ENCODE measurements at places on chromosomes 2 and 18.

- DNase-seq, result no peak
Measured at GRCh38 chr18:43936176-43936575, 658.9 kb upstream of the SYT4 start.

DNA sequence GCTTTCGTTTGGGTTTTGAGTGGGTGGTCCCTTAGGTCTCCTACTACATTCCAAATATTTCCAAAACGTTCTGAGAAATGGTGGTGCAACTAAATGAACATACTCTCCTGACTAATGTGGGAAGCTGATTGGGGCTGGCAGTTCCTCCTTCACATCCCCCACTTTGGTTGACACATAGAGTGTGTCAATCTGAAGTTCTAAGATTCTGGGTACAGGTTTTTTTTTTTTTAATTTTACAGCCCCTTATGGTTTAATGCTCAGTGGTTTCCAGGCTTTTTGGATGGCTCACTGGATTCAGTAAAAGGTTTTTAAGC is 58.4 kb upstream of the ITGB6 start:
- DNase-seq, result no peak

DNA sequence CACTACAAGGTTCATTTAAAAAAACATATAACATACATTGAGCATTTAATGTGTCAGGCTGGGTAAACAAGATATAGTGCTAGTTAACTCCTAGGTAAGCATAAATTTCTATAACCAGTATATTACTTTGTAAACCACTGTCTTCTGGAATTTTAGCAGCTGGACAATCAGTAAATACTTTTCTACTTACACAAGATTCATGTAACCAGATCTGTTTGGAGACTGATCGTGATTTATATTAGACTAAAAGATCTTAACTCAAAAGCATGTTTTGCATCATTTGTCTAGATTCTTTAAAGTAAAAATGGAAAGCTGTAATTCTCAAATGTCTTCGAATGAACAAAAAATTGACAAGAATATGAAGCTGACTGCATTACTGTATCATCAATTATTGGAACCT is 941 bp upstream of the SGO2 start:
- DNase-seq, result no peak

DNA sequence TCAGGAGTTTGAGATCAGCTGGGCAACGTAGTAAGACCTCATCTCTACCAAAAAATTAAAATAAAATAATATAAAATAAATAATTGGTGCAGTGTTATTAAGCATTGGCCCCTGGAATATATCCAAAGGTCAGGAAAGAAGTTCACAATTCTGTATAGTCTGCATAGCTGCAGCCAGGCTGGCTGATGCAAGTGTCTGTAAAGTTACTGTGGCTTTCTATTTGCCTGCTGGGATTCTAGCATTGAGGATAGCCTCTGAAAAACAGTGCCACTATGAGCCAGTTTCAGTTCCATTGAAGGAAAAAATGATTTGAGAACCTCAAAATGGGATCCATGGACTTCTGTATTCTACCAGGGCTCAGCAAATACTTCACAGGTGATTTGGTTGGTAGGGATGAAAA is 208.6 kb downstream of the PARD3B start:
- no peak for DNase-seq

GRCh38 chr2:149156971-149157740 is 118.7 kb downstream of the LYPD6B start:
- no peak for DNase-seq

DNA sequence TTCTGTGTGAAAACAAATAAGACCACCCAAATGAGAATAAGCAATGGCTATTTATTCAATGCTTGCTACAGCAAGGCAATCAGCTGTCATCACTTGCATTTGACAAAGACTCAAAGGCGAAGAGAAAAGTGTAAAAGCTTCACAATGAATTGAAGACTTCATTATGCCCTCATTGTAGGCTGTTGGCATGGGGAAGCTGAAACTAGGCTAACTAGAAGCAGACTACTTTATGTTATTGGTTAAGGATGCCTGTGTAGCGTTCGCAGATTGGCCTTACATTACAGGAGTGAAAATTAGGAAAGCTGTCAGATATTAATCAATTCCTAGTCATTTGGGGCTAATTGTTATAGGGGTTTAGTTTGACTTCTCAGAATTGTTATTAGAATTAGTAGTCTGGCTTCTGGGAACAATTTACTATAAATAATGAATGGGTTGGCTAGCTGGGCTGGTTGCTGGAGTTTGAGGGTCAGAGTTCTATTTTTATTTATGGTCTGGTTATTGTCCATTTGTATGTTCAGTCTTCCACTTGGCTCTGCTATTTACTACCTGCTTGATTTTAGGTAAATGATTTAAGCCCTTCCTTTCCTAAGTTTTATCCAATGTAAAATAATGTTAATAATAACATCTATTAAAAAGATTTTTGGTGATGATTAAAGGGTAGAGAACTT is 437.2 kb upstream of the SYT4 start:
- no peak for DNase-seq

GRCh38 chr2:126655051-126655450 is 907 bp upstream of the GYPC start:
- no peak for DNase-seq

DNA sequence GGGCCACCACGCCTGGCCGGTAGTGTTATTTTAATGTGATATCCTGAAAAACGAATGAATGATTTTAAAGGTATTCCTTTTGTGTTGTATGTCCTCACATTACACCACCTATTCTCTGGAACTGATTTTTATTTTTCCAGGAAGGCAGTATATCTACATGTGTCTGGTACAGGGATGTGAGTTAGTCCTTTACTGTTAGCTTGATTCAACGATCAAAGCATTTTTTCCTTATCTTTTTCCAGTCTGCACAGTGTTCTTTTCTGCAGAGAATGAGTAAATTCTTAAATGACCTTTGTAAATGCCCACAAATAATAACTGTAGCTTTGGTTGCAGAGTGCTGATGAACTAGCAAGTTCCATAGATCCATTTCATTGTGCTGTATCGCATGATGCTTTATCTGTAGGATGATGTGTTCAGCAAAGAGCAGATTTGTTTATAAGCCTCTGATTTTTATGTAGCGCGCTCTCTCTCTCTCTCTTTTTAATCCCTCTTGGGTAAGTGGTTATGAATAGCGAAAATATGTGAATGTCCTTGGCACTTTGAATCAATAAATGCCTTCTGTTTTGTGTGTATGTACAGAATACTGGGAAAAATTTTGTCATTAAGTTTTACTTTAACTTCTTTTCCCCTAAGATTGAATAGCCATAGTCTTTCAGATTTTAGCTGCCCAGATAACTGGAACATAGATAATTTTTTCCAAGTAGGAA is 82.5 kb upstream of the EML6 start:
- no peak for DNase-seq

DNA sequence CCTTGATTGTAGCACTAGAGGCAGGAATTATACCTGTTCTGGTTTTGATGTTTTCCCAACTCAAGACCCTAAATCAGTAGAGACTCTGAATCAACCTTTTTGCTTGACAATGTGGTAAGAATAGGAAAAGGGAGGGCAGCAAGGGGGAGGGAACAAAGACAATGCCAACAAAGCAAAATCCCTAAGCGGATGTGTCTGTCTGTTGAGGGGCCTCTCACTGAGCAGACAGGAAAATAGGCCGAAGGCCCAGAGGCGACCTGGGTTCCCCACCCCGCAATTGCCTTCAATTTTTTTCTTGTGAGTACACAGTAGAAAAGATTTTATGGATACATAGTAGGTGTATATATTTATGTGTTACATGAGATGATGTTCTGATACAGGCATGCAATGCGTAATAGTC is 75.6 kb downstream of the MAP4K4 start:
- DNase-seq, result no peak

DNA sequence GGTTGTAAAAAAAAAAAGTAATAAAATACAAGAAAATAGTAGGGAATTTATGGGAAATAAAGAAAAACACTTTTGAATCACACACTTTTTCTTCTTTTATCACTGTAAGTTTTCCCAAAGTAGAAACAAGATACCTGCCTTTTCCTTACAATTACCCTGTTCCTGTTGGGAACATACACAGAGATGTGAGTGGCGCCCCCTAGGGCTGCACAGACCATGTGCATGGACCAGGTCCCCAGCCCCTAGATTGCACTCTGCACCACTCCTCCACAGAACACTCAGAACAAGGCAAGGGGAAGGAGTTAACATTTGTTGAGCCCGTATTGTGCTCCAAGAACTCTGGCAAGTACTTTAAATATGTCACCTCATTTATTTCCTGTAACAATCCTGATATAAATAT is 118.7 kb upstream of the NRP2 start:
- no peak for DNase-seq

DNA sequence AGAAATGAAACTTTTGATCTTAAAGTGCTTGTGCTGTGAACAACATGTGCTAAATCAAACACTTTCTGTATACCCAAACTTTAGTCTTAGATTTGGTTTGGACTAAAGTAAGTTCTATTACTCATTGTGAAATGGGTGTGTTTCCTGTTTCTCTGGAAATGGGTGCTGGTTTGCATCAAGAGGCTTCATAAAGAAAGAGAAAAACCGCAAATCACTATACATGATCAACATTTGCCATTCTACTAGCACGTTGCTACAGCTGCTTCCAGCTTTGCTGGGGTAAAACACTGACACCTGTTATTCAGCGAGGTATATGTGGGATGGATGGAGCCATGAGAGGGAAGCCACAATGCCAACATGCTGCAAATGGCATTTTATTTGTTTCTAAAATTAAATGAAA is 547.0 kb upstream of the ACVR2A start:
- peak; percentile 91 for DNase-seq

GRCh38 chr2:204850581-204850980 is 305.3 kb downstream of the PARD3B start:
- DNase-seq, result no peak

DNA sequence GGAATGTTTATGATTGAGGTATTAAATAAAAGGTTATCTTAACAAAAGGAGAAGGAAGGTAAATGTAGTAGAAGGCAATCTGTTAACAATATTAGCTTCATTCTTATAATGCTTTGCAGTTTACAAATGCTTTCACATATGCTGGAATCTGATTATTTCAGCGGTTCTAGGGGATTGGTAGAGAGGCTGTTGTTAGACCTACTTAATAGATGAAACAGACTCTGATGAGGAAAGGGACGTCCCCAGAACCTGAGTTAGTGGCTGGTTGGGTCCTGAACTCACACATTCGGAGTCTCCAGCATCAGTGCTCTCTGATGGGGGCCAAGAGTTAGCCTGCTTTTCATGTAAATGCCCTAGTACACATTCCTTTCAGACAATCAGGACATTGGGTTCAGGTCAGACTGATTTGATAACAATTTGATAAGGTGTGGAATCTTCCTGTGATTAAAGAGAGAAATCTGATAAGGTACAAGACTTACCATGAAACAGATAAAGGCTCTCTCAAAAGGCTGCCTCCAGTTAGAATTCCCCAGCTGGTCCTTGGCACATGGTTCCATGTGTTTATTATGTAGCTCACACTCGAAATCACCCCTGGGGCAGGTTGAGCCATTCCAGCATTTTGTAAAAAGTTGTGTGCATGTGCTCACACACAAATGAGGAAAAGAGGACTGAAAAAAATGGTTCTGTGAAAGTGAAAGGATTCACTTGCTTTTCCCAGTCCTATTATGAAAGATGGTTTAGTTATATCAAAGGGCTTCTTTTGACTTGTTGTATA is 103.1 kb downstream of the GPD2 start:
- no peak for DNase-seq

- no peak for DNase-seq
Measured at GRCh38 chr2:122098306-122098705, 342.9 kb downstream of the TSN start.

DNA sequence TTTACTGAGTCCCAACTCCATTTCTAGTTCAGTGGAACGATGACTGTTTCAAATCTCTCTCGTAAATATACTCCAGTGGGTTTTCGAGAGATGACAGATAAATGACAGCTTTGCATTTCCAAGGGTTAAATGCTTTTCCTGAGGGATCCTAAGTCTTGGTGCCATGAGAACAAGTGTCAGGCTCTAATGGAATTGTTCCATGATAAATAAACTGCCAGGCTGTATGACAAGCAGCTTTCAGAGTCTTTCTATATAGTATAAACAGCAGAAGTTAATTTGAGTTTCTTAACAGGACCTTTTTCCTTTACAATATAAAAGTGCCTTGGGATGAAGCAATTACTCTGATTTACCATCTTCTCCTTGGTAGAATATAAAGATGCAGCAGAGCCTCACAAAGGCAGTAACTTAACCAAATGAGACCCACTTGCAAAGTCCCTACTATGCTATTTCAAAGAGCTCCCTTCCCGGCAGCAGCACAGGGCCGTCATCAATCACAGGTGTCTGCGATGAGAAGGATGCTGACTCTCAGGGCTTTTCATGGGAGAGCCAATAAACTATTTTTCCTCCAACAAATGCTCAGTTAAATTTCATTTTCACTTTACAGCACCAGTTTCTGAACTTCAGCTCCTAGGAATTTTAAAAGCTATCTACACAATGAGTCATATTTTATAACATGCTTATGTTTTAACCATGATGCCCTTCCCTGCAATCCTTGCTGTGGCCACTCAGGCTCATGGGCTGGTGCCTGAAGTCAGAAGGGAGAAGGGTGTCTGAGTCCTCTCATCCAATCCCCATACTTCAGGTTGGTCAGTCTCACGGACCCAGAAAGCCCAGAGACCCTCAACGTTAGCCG is 123.8 kb downstream of the AFF3 start:
- no peak for DNase-seq

GRCh38 chr2:26591619-26592505 is 49.3 kb downstream of the CIB4 start:
- peak; percentile 89 for DNase-seq

DNA sequence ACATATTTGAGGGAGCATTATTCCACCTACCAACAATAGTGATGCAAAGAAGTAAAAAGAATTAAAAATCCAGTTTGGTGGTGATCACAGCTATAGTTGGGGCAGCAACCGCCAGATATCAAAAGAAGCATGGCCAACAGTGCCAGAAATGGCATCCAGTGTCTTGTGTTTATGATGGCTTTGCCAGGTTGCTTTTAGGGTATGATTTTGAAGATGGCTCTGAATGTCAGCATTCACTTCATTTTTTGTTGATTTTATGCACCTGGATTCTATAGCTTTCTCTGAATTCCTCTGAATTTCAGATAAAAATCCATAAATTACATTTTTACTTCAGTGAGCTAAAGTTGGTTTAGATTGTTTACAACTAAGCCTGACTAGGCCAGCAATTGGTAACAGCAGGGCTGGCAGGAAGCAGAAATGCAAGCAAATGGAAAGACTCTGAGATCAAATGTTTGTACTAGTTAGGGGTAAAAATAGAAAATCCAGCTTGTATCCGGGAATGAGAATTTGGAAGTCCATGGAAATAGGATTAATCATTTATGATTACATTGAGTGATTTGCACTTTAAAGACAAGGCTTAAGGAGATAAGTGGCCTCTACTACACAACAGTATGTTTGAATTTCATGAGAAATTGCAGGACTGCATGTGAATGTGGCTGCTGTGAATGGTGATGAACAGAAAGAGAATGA is 40.4 kb downstream of the COL3A1 start:
- no peak for DNase-seq

All from MM.1S (cell line).